ENCODE measurements at places on chromosomes 4 and X.

DNA sequence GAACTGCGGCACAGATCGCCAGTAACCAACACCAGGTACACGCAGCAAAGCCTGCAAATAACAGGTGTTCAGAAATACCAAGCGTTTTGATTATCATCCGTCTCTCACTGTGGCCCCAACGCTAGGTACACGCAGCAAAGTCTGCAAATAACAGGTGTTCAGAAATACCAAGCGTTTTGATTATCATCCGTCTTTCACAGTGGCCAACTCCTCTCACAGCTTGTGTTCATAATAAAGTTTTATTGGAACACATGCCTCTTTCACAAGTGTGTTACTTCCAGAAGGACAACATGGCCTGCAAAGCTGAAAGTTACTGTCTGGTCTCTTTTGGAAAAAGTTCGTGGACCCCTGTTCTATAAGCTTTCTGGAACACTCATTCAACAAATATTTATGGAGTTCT lies 153.1 kb downstream of the AFAP1 start:
- no peak for DNase-seq

GRCh38 chr4:92872604-92873003 lies 568.8 kb downstream of the GRID2 start:
- DNase-seq: no peak

GRCh38 chr4:48974979-48975640 lies 11.0 kb upstream of the CWH43 start:
- no peak for DNase-seq

DNA sequence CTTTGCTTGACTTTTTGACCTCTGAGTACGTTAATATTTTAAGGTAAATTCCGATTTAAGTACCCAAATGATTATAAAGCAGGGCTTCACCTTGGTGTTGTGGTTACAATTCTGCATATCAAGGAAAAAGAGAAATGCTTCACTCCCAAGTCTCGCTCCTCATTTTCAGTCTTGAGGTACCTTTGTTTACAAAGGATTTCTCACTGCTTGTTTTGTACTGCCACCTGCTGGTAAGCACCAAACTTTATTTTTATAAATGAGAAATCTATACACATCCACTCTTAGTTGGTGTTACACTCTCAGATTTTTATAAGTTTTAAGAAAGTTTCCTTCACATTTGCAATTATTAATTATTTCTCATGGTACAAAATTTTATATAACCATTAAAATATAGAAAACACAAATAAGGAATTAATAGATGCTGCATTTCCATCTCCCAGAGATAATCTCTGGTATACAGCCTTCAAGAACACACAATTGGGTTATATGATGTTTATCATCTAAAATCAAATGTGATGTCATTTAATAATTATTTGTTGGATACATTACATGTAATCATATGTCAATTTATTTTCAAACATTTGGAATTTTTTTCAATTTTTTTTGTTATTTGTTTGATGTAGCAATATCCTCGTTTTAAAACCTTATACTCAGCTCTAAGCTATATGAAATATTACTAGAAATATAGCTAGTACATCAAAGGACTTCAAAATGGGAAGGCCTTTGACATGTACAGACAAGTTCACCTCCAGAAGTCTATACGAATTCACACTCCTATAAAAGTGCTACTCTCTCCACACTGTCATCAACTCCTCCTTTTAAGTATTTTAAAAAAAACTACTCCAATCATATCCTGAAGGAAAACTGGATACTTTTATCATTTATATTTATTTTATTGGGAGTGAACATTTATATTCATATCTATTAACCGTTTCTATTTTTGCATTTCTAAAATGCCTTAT lies 179.9 kb downstream of the KCNIP4 start:
- DNase-seq: peak; percentile 37

- DNase-seq: peak; percentile 62
Measured at GRCh38 chr4:114364857-114365256, 233.8 kb upstream of the UGT8 start.

DNA sequence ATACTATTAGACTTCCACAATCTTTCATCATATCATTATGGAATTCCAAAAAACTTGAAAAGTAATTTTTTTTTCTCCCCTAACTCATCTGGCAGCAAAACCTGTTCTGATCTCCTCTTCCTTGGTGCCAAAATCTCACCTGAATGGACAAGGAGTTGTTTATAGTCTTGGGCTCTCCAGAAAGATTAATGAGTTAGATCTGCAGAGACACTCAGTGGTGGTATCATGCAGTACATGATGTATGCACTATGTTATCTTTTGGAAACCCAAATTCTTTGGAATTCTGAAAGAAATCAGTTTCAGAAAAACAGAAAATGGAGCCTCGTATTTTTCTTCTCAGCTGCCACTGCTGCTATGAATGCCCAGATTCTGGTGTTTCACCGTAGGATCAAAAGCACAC lies 11.7 kb downstream of the GPM6B start:
- DNase-seq: no peak

- no peak for DNase-seq
Measured at GRCh38 chr4:141705747-141706377, 69.5 kb downstream of the IL15 start.

GRCh38 chr4:48315728-48316630 lies 25.4 kb upstream of the SLAIN2 start:
- DNase-seq: peak; percentile 63

GRCh38 chr4:88758264-88758663 lies 60.6 kb upstream of the NAP1L5 start:
- DNase-seq: no peak

- no peak for DNase-seq
Measured at GRCh38 chr4:123488916-123489315, 92.3 kb downstream of the SPRY1 start.
